ENCODE measurements at places on chromosomes 12 and 14.

GRCh38 chr14:39034481-39035296 is 68.3 kb downstream of the SEC23A start:
- no peak for DNase-seq
- H3K4me1 ChIP-seq = no peaks in the 10 kb centered on the region
- peaks cover 100% of the 10 kb centered on the region for H3K36me3 ChIP-seq
- H3K27me3 ChIP-seq = no peaks in the 10 kb centered on the region

DNA sequence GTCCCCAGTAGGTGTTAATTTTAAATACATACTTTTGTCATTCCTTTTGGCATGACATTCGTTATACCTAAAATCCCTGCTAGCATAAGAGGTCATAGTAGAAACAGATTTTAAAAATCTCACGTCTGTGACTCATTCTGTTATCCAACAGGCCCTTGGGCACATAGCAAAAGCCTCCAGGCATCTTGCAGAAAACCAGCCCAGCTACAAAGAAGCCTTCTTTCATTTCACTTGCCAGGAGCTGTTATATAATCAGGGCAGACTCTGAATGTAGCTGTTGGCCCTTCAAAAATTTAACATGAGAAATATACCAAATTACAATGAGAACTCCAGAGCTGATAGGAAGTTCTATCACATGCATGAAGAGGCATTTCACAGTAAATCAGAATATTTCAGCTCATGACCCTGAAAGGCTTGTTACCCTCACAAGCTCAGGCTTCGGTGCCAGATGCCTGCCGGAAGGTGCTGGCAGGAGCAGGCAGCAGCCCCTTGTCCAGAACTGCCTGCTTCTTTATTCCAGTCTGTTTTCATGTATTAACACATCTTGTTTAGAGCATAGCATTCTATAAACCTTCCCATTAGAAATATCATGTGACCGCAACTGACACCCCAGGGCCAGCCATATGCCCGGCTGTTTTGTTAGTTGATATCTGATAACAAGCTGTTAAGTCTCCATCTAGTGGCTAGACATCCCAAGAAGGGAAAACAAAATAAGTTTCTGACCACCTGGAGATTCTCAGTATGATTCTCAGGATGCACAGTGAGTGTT is 17.8 kb downstream of the E2F7 start:
- H3K36me3 ChIP-seq = no peaks in the 10 kb centered on the region
- no peak for DNase-seq
- no peaks in the 10 kb centered on the region for H3K4me1 ChIP-seq
- no peaks in the 10 kb centered on the region for H3K27me3 ChIP-seq

DNA sequence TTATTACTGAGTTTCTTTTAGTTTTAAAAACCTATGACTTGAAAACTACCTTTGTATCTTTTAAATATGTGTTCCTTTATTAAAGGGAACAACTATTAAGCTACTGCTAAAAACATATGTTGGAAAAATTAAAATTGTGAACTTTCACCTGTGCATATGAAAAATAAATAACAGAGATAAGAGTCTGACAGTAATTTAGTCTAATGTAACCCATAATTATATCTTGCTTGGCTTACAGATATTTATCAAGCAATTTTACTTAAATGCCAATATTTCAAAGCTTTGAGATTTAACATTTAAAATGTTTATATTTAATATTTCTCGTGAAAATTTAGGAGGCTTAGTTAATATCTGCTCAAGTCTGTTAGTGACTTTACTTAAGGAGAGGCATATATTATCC is 309.8 kb downstream of the CCER1 start:
- no peak overlapping the region for H3K4me3 ChIP-seq
- no peak overlapping the region for H3K27ac ChIP-seq
- H3K36me3 ChIP-seq = no peaks in the 10 kb centered on the region
- no peak for DNase-seq
- H3K4me1 ChIP-seq = no peaks in the 10 kb centered on the region
- H3K27me3 ChIP-seq = no peaks in the 10 kb centered on the region

DNA sequence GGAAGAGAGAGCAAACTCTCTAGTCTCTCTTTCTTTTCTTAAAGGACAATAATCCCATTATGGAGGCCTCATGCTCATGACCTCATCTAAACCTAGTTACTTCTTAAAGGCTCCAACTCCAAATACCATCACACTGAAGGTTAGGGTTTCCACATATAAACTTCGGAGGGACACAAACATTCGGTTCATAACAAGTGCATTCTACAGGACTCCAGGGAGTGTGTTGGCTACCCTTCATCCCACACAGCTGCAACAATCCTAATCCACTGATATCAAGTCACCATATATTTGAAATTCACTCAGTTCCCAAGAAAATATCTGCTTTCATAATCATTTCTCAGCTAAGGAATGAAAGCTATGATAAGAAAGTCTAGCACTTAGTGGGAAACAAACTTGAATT is 265.9 kb upstream of the PLEKHG7 start:
- H3K4me1 ChIP-seq = no peaks in the 10 kb centered on the region
- no peaks in the 10 kb centered on the region for H3K36me3 ChIP-seq
- no peak for DNase-seq
- H3K4me3 ChIP-seq = no peak overlapping the region
- no peak overlapping the region for H3K27ac ChIP-seq

- H3K36me3 ChIP-seq = no peaks in the 10 kb centered on the region
- no peaks in the 10 kb centered on the region for H3K4me1 ChIP-seq
- no peak for DNase-seq
- H3K27me3 ChIP-seq = no peaks in the 10 kb centered on the region
- no peak overlapping the region for H3K4me3 ChIP-seq
- H3K27ac ChIP-seq = no peak overlapping the region
These were observed 15.9 kb upstream of the CLEC4E start for GRCh38 chr12:8556531-8557097.
